Skin of body (tissue), 3 donors: ENCODE measurements at places on chromosomes 2 and 18. TPM values are rescaled to one million over a fixed set of nuclear protein-coding genes. Genes with fewer than 3 reads are reported as not detected.

UGT1A9 gene
- not detected for total RNA-seq

LRRC30 gene
- total RNA-seq: 0.69 TPM

RBKS gene
- 1.2 TPM for total RNA-seq

DNA sequence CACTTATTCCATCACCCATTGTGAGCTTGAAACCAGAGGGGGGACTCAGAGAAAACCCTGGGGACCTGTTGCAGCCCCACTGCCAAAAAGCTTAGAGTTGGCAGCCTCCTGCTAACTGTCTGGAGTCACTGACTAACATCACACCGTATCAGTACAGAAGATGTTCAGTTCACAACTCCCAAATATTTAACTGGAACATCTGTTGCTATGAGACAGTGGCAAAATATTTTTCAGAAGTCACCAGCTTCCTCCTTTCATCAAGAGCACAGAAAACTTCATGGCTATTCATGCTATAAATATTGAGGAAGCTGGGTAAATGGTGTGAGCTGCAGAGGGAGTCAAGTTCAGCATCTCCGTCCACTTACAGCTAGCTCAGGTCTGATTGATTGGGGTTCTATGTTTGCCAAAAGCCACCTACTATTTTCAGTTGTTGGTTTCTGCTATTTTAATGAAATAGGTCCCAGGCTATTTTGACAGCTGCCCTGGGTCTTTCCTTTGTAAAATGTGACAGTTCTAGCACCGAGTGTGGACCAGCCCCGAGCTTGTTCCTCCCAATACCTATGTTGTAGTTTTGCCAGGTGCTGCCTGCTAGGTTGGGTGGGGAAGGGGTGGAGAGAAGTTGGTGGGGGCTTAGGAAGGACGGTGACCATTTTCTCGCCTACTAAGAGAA is 9.8 kb downstream of the TUBB6 start:
- DNase-seq: peak; percentile 60

SLC4A3 gene
- total RNA-seq: 2.5 TPM
